ENCODE measurements at places on chromosomes 7 and 10.

GRCh38 chr10:97574374-97575126, 2.0 kb downstream of the ANKRD2 start:
- no peak for DNase-seq

- DNase-seq: peak; percentile 8
These were observed 15.8 kb upstream of the LYZL2 start for GRCh38 chr10:30645340-30645827.

DNA sequence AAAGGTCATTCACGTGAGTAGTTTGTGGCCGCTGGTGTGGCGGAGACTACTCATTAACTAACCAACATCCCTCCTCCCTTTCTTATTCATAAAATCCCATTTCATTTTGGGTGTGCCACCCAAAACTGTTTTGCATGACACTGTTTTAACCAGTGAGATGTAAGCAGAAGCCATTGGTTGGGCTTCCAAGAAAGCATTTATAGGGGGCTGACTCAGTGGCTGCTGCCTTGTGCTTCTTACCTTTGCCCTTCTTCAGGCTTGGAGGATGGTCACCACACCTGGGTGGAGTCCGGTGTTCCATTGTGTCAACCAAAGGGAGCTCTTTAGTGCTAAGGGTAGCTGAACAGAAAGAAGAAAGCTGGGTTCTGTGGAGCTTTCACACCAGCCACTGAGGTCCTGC, 37.2 kb upstream of the EPC1 start:
- DNase-seq: no peak

- DNase-seq: peak; percentile 34
These were observed 809.5 kb downstream of the GRID1 start for GRCh38 chr10:85557077-85557476.

DNA sequence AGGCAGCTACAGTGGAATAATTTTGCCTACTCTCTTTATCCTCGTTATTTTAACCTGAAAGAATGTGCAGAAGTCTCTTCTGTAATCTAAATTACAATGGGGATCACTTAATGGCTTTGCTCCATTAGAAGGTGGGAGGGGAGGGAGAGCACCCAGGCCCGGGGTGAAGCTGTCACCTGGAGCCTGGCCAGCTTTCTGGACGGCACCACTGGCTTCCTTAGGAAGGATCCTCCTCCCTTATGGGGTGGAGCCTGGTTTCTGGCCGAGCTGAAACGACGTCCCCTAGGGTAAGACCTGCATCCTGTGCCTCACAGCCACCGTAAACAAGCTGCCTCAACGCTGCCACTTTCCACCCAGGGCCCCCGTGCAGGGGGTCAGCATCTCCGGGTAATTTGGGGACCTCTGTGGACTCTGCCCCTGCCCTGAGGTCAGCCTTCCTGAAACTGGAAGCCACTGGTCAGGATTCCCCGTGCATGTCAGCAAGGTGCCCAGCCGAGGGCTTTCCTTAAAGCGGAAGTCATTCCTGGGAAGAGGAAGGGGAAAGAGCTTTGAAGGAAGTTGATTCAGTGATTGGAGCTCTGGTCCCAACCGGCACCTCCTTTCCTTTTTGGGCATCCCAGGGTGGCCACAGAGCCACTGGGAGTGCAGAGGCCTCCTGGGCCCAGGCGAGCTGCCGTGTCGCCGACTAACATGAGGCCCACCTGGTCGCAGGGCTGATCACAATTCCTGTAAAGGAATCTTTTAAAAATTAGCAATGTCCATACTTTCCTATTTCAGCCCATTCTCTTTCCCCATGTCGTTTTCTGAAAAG, 569.1 kb downstream of the DNAJB6 start:
- no peak for DNase-seq

Measured in fibroblast of skin of left quadriceps (primary cell).